ENCODE measurements at places on chromosomes 3 and 15.

DNA sequence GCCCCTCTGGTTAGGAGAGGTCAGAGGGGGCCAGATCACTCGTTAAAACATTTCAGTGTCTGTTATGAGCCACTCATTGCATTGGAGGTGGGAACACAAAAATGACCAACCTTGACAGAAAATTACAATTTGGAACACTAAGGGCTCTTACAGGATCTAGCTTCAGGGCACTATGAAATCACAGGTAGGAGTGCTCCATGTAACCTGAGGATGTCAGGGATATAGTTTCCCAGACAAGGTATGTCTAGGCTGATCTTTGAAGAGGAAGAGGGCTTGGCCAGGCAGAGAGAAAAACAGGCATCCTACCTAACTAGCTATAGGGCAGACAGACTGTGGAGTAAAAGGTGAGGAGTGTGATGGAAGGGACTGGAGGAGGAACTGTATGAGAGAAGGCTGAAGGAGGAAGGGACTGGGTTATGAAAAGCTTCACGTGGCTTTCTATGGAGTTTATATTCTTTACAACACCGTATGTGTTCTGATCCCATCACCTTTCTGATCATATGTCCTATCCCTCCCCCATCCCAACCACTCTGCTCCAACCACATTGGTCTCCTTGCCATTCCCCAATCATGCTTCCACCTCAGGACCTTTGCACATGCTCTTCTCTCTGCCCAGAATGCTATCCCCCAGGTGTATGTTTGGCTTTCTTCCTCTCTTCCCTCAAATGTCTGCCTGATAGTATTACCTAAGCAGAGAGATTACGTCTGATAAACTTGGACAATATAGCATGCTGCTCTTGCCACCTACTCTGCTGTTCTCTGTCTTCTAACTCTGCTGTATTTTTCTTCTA, 88.2 kb downstream of the CCR1 start:
- no peak for DNase-seq

DNA sequence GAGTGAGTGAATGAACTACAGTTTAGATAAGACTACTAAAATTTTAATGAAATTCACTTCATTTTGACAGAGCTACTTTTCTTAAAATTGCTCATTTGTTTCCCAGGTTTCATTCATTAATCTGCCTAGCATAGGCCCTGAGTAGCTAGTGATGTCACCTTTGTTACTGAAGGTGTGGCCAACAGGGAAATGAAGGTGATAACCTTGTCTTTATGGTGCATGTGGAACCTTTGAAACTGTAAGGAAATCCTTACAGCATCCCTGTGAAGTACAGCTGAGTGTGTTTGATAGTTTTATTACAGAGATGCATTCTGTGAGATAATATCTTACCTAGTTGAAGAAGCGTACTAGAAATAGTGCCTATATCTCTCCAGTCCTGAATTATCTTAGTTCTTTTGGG, 112.9 kb downstream of the AKAP13 start:
- no peak for DNase-seq

DNA sequence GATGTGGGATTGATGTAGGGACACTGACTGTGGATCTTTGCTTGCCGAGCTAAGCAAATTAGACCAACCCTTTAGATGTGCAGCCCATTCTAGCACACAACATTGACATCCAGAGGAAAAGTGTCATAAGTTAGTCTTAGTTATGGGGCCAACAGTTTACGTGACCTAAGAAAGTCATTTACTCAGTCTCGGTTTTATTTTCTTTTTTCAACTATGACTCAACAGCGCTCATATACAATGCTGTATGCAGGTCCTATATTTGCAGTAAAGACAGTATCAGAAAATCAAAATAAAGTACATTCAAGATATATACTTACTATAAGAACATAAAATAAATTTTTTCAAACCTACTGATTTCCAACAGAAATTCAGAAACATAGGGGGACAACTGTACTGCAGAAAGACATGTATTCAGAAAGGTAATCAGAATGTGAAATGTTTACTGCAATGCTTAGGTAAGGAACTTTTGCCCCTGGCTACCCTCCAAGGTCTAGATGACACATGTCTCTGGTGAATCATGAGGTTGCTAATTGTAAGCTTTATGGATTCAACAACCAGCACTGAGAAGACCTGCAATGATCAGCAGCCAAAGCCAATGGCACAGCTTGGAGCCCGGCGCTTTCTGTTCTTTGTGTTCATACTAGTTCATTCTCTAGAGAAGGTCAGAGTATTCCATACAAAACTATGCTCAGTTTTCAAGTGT, 317.5 kb upstream of the CNTN6 start:
- no peak for DNase-seq

DNA sequence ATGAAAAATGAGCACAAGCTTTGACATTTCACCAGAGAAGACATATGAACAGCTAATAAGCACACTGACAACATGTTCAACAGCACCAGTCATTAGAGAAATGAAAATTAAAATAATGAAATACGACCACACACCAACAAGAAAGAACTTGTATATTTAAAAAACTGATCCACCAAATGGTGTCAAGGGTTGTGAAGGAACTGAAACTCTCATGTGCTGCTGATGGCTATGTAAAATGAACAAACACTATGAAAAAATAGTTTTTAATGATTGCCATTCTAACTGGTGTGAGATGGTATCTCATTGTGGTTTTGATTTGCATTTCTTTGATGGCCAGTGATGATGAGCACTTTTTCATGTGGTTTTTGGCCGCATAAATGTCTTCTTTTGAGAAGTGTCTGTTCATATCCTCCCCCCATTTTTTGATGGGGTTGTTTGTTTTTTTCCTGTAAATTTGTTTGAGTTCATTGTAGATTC, 193.8 kb downstream of the SCAPER start:
- DNase-seq = no peak

GRCh38 chr3:126136428-126137220, 43.8 kb downstream of the ALDH1L1 start:
- no peak for DNase-seq

DNA sequence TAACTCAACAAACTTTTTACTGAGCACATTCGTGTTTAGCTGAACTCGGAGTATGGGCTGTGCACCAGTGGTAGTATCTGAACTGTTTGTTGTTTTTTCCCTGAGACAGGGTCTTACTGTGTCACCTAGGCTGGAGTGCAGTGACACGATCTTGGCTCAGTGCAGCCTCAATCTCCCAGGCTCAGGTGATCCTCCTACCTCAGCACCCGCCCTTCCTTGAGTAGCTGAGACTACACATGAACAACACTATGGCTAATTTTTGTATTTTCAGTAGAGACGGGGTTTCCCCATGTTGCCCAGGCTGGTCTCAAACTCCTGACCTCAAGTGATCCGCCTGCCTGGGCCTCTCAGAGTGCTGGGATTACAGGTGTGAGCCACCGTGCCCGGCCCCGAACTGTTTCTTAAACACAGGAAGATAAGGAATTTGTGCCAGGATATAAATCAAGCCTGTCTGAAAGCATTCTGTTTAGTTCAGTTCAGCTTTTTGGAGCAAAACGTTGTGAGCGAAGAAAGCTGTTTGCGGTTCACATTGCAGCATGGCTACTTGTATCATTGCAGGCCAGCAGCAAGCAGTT, 40.4 kb upstream of the SKOR1 start:
- no peak for DNase-seq

DNA sequence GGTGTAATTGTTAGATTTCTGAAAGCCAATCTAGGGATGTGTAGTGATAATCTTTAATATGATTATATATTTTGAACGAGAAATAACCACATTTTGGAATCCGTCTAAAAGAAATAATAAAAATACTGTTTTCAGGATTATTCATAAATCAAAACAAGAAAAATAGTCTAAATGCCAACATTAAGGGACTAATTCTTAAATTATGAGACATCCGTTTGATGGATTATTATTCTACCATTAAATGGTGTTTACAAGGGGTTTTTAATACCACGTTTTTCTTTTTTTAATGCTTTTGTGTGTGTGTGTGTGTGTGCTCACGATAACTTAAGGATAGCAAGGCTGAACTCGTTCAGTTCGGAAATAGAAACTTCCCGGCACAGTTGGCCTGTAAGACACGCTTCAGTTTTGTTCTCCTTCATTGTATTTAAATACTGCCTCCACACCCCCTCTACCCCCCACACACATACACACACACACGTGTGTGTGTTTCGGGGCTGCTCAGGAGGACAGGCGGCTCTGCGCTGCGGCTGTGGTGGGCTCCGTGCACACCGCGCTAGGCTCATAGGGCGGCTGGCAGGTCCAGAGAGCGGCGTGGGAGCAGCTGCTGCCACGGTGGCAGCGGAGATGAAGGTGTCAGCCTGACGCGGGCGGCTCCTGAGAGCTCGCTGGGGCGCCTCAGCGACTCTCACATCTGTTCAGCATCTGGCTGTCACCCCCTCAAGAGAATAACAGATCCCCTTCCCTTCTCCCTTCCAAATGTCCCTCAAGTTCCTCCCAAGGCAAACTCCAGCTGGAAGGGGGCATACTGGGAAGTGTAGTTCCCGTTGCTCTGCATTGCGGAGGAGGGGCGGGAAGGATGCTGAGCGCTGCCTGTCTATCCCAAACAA, 23.0 kb upstream of the ANP32A start:
- DNase-seq = no peak

DNA sequence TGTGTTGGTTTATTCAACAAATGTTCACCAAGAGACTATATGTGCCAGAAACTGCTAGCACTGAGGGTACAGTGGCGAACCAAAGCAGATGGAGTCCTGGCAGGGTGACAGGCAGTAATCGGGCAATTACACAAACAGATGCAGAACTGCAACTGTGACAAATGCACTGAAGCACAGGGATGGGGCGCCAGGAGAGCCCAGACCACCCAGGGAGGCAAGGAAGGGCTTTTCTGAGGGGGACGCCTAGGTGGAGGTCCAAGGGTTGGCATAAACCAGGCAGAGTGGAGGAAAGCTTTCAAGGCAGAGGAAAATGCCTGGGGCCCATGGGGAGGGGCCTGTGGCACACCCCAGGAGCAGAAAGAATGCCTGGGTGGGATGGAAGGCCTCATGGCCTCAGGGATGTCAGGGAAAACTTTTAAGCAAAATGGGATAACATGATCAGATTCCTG, 5.5 kb downstream of the DIS3L start:
- no peak for DNase-seq

GRCh38 chr3:37154668-37155314, 19.6 kb downstream of the LRRFIP2 start:
- DNase-seq = no peak

GRCh38 chr15:45704329-45705249, 69.8 kb downstream of the SQOR start:
- no peak for DNase-seq
